Suppressor macrophage treated with lipopolysaccharide for 1 hour (primary cell): ENCODE measurements at places on chromosomes 4 and X.

GRCh38 chrX:96183843-96184242, 500.8 kb upstream of the DIAPH2 start:
- DNase-seq: no peak

DNA sequence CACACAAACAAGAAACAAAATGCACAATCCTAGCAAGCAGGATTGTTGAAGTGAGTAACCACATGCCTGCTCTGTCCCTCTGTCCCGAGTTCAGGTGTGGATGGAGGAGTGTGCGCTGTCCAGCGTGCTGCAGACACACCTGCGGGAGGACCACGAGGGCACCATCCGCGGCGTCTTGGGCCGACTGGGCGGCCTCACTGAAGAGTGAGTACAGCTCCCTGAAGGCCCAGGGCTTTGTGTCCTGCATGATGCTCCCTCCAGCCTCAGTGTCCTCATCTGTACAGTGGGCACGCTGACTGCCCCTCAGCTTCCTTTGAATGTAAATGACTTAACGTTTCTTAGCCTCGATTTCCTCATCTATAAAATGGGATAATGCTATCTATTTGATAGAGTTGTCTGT, 82.5 kb downstream of the EVC start:
- no peak for DNase-seq

DNA sequence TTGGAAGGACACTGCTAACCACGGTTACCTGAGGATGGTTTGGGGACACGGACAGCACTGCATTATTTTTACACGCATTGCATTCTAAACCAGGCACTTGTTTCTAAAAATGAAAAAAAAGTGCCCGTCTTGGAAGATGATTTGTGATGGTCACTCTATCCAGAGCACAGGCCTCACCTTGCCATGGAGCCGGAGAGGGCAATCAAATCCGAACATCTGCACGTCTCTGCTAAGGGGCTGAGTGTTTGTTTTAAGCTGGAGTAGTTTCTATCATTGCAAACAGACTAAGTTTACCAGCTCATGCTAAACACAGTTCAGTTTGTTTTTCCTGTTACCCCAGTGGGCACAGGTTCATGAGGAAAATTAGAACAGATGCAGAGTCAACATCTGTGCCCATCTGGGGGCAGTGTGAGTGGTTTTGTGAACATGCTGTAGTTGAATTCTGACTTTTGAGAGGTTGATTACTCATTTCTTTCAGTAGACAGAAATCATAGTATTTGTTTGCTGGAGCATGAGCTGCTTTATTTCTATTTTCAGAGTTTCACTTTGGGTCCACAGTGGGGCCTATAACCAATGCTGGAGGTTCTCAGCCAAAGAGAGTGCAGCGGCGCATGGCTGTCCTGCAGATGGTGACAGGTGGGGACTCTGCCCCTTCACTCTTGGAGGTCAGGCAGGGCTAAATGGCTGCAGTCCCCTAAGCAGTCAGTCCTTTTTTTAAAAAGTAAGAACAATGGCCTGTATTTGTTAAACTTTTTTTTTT, 65.4 kb upstream of the ENPP6 start:
- no peak for DNase-seq

DNA sequence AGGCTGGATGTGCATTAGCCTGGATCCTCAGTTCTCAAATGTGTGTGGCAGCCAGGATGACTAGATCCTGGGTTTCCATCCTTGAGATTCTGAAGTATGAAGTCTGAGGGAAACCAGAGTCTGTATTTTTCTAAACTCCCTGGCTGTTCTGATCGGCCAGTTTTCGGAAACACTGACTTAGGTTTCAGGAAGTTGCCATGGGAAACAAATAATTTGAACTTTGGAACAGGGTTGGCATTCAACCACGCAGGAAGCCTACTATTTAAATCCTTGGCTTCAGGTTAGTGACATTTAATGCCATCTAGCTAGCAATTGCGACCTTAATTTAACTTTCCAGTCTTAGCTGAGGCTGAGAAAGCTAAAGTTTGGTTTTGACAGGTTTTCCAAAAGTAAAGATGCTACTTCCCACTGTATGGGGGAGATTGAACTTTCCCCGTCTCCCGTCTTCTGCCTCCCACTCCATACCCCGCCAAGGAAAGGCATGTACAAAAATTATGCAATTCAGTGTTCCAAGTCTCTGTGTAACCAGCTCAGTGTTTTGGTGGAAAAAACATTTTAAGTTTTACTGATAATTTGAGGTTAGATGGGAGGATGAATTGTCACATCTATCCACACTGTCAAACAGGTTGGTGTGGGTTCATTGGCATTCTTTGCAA, 67.6 kb downstream of the PDGFRA start:
- DNase-seq: no peak

DNA sequence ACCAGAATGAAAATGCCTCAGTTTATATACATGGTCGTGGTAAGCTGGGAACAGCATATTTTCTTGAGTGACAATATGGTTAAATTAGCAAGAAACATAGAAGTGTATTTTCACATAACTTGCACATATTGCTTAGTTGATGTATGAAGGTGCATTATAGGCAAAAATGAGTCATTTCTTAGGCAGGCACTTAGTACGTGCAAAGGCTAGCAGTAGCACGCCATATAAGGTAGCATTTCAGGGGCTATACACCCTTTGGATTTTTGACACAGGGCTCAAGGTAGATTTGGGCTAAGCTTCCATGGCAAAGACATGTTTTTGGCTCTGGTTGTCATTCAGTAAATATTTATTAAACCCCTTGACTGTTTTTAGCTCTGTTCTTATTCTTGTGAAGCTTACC, 33.1 kb downstream of the PCDH7 start:
- no peak for DNase-seq

DNA sequence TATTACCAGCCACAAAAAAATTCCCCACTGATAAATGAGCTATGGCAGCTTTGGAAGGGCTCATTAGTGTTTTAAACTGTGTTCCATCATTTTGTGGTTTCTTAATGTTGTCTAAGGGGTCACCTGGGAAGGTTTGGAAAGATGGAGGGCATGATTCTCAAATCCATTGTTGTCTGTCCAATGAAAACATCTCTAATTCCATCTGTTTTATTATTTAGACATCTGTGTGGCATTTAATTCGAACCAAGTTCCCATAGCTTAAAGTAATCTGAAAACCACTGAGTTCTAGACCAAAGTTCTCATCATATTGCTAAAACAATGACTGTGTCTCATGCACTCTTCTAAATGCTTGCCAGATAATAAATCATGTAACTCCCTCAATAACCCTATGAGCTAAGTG, 103.8 kb upstream of the PPP3CA start:
- DNase-seq: no peak

- no peak for DNase-seq
Measured at GRCh38 chr4:1851575-1852410, 4.2 kb downstream of the LETM1 start.

DNA sequence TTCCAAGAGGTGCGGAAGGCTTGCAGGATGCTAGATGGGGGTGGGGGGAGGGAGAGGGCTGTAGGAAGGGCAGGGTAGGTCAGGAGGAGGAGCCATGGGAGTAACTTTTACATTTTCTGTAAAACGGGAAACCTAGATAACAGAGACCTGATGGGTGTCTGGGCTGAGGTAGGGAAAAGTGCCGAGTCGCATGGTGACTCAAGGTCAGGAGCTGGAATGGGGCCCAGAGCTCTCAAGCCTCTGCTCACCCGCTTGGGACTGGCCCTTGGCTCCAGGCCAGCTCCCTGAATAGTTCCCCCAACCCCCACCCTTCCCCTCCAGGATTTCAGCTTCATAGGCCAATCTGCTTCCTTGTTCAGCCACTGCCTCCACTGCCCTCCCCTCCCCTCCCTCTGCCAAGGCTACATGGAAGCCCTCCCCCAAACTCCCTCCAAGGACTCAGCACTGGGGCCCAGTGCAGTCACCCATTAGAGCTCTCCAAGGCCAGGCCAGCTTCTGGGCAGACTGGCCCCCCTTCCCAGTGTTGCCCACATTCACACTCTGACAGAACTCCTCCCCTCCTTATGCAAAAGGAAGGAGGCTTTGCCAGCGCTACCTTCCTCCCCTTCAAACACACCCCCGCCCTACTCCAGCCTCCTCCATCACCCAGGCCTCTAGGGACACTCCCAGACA, 43.6 kb downstream of the TSC22D3 start:
- peak; percentile 93 for DNase-seq

GRCh38 chrX:314781-315595, 3.6 kb downstream of the GTPBP6 start:
- no peak for DNase-seq

- no peak for DNase-seq
Measured at GRCh38 chrX:2533424-2533823, 32.6 kb upstream of the DHRSX start.
